Skin of body (tissue), 3 donors: ENCODE measurements at places on chromosomes 1 and 21. TPM values are rescaled to one million over a fixed set of nuclear protein-coding genes. Genes with fewer than 3 reads are reported as not detected.

ZMYND12 gene
- 0.30 TPM for total RNA-seq

SELENBP1 gene
- total RNA-seq: 46.2 TPM

NAXE gene
- total RNA-seq: 26.1 TPM

PTPN14 gene
- total RNA-seq: 46.9 TPM

CELA3B gene
- not detected for total RNA-seq
